ENCODE measurements at places on chromosomes 6 and 20.

- no peak for DNase-seq
Measured at GRCh38 chr6:16358531-16359138, 120.2 kb downstream of the GMPR start.

DNA sequence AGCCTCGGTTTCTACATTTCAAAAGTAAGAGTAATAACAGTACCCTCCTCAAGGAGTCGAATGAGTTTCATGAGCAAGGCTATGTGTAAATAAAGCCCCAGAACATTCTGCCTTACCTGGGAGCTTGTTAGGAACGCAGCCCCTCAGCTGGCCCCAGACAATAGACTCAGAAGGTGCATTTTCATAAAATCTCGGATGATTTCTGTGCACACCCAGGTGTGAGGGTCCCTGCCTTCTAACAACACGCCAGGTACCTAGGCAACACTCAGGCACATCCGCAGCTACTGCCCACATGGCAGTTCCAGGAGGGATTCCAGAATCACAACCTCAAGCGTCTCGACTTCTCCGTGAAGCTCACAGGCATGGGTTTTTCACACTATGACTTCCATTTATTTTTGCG is 226.5 kb upstream of the CDH4 start:
- DNase-seq = no peak

DNA sequence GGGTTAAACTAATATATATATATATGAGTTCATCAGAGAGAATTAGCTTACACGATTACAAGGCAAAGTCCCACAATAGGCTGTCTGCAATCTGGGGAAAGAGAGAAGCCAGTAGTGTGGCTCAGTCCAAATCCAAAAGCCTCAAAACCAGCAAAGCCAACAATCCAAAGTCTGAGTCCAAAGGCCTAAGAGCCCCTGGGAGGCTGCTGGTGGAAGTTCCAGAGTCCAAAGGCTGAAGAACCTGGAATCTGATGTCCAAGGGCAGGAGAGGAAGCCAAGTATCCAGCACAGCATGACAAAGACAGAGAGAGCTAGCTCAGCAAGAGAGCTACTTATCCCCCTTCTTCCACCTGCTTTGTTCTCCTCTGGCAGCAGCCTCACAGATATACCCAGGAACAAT is 274.7 kb upstream of the ID4 start:
- DNase-seq = no peak

DNA sequence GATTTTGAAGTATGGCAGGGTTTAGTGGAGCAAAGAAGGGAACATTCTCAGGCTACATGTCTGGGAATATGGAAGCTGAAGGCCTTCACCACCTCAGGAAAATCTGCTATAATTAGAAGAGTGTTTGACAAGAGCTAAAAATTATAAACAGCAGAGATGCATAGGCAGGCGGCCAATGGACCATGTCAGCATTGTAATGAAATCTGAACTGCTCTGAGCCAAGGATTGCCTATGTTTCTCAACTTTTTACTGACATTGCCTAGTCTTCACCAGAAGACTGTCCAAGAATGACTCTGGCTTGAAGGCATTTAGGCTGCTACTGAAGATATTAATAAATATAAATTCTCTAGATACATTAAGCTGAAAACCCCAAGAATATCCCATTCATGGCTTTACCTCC is 84.1 kb downstream of the C6orf52 start:
- no peak for DNase-seq

DNA sequence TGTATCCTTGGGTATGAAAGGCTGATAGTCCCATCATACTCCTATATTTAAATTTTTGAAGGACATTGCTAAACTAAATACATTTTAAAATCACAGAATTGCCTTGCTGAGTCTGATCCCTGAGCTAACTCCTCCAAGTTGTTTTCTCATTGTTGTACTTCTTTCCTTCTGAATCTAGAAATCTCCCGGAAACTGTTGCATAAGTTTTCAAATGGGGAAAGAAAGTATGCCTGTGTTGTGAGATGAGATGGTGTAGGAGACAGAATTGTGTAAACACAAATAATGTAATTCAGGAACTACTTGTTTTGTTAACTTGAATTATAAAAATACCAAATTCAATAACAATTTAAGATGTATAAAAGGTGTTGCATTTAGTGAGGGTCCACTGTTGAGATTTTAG is 7.3 kb downstream of the PNRC1 start:
- DNase-seq = no peak

DNA sequence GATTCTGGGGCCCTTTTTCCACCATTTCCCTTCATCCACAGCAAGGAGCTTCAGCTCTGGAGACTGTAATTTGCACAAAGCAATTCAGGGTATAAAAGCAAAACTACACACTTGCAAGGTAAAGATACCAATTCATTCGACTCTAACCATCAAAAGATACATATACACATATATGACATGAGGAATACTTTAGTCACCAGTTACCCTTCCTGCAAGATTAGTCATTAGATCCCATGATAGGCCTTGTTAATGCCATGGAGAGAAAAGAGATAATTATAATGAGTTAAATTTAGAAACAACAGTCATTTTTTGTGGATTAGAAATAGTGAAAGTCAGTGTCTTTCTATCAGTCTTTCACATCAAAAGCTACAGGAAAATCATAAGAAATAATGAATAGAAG is 204.2 kb downstream of the KCNQ5 start:
- DNase-seq = no peak

GRCh38 chr20:41169162-41169690 is 31.9 kb downstream of the PLCG1 start:
- no peak for DNase-seq
